Left lung (tissue), 14 donors: ENCODE measurements at places on chromosomes 16 and 17.

DNA sequence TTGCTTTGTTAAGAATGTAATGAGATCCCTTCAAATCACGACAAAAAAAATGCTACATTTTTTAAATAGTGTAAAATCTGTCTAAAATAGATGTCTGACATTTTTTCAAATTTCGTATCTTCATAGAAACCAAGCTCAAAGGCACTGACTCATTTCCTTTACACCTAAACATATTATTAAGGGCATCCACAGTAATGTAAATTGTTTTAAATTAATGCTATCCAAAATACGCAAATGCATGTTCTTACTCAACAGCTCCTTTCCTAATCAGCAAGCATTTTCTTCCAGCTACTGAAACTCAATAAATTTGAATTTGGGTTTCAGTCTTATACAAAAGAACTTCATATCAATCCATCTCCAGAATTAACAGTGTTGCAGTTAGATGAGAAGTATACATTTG is 4.3 kb downstream of the C16orf87 start:
- DNase-seq = no peak

GRCh38 chr17:27346228-27346899 is 52.5 kb downstream of the WSB1 start:
- DNase-seq = no peak

- no peak for DNase-seq
Measured at GRCh38 chr16:30149250-30149930, 26.4 kb upstream of the MAPK3 start.

GRCh38 chr16:69830534-69831211 is 68.5 kb downstream of the WWP2 start:
- no peak for DNase-seq

- no peak for DNase-seq
Measured at GRCh38 chr16:3819746-3820724, 60.5 kb downstream of the CREBBP start.

GRCh38 chr17:14057591-14057990 is 11.7 kb upstream of the COX10 start:
- DNase-seq = no peak

DNA sequence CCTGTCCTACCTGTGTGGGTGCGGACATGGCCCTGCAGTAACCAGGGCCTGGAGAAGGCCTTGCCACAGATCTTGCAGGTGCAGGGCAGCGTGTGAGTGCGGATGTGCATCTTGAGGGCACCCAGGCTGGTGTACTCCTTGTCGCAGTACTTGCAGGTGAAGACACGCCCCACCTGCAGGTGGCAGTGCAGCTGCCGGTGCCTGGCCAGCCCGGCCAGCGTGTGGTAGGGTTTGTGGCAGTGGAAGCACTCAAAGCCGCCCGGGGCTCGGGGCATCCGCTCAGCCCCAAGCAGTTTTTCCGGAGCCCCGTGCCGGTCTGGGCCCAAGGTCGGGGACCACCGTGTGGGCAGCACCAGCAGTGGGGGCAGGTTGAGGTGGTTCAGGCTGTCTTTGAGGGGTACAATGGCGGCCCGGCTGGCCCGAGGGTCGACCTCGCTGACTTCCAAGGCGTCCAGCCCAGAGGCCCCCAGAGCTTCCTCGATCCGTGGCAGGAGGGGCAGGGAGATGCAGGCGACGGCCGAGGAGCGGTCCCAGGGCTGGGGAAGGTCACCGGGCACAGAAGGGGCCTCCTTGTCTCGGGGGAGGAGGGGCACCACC is 5.1 kb downstream of the SNAI3 start:
- peak; percentile 85 for DNase-seq

DNA sequence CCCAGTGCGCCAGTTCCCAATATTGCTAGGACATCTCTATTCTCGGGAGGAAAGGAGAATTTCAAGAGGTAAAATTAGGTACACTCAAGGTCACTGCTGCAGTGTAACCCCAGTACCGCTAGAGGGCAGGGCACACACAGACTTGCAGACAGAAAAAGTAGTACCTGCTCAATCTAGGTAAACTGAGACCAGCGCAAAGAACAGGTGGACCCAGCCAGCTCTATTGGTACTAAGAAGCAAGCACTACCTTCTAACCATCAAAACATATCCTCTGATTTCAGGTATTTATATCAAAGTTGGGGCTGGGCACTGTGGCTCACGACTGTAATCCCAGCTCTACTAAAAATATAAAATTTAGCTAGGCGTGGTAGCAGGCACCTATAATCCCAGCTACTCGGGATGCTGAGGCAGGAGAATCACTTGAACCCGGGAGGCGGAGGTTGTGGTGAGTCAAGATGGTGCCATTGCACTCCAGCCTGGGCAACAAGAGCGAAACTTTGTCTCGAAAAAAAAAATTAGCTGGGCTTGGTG is 3.6 kb upstream of the WDR81 start:
- no peak for DNase-seq

- DNase-seq = no peak
Measured at GRCh38 chr17:51224402-51225262, 35.2 kb downstream of the MBTD1 start.

DNA sequence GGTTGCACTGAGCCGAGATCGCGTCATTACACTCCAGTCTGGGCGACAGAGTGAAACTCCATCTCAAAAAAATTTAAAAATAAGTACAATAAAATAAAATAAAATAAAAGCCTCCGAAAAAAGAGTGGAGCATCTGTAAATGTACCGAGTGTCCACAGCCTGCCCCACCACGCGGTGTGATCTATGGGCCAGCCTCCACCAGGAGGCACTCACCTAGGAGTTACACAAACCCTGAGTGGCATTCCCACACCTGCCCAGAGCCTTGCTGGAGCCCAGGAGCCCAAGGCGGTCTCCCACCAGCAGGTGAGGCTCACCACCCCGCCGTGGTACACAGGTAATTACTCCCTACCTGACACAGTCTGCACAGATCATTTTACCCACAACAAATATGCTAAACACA is 183.2 kb downstream of the ZNF423 start:
- no peak for DNase-seq

DNA sequence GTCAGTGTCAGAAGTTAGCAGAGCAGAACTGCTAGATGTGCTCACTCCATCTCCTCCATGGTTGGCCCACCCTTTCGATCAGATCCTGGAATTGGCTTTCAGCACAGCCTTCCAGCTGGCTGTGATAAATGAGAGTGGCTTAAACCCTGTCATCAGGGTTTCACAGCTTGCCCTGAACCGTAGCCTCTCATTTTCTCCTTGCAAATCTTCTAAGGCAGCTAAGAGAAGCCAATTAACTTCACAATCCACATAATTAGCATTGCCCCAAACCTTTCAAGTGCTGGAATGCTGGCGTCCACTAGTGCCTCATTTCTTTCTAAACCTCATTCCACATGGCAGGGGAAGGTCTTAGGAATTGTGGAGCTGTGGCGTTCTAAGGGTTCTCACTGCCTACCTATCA is 21.7 kb downstream of the MILR1 start:
- no peak for DNase-seq

- DNase-seq = peak; percentile 65
Measured at GRCh38 chr17:45976755-45977505, 22.1 kb upstream of the STH start.

GRCh38 chr16:68285683-68286082 is 21.4 kb downstream of the SLC7A6 start:
- no peak for DNase-seq

GRCh38 chr16:49460786-49461470 is 87.3 kb downstream of the C16orf78 start:
- no peak for DNase-seq

DNA sequence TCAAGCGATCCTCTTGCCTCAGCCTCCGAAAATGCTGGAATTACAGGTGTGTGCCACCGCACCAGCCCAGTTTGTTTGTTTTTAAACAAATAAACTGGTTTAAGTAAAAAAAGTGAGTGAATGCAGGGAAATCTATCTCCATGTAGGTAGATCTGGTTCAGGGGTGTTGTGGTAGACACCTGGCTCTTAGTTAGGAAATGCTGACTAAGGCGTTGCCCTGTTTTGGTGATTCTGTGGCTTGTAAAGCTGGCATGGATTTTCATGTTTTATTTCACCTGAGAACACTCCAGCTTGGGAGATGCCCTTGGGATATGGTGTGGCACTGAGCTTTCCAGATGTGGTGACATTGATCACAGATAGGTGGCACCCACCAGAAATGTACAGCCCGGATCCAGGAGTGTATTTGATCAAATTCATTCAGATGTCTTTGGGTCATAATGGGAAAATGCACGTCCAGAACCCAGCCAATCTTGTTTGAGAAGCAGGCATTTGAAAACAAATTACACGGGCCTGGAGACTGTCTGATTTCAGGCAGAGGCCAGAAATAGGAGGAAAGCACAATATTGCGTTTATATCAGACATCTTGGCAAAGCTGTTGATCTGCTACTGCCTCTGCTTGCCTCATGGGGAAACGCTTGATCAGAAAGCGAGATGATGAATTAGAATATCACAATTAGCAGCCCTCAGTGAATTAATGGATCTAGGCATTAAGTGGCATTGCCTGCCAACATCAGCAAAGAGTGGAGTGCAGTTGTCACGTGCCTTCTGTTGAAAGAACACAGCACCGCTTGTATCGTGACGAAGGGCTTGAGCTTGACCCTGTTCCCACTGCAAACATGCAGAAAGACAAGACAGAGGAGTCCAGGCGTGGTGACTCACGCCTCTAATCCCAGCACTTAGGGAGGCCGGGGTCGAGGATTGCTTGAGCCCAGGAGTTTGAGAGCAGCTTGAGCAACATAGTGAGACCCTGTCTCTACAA is 7.3 kb upstream of the IL34 start:
- no peak for DNase-seq

DNA sequence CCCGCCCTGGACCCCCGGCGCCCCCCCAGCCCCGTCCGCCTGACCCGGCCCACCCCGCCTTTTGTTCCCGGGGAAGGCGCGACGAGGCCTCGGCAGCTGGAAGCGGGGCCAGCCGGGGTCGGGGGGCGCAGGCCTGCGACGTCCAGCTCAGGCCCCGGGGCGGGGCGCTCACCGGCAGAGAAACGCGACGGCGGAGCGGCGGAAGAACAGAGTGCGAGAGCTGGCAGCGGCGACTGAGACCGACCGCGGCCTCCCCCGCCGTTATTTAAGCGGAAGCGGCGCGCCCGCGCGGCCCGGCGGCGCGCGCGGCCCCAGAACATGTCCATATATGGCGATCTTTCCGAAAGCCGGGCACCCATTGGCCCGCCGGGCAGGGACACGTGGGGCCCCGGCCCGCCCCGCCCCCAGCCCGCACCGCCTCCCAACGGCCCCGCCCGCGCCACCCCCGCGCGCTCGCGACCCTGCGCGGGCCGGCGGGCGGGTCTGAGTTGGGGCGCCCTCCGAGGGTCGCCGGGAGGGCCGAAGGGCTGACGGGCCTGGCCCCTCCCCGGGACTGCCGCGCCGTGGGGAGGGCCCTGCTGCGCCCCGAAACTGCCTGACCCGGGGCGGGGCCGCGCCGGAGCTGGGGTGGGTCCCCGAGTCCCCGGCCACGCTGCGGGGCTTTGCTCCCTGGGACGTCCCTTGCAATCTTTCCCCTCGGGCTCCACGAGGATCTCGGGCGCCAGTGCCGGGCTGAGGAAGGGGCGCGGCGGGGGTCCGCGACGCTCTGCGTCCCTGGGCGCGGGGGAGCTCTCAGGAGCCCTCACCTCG is at the start of gene ACTG1:
Gene ACTG1, minus strand, starts transcription at position 238 of the 810 bp plus-strand sequence. CDS start 445 bp downstream, outside the sequence.
- DNase-seq = peak; percentile 93

DNA sequence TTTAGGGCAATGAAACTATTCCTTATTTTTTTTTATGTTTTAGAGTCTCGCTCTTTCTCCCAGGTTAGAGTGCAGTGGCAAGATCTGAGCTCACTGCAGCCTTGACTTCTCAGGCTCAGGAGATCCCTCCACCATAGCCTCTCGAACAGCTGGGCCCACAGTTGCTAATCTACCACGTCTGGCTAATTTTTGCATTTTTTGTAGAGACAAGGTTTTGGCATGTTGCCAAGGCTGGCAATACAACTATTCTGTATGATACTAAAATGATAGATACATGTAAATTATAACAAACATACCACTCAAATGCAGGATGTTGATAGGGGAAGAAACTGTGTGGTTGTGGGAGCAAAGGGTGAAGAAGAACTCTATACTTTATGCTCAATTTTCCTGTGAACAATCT is 401.3 kb downstream of the ZFHX3 start:
- no peak for DNase-seq

- no peak for DNase-seq
Measured at GRCh38 chr17:1038459-1039122, 41.7 kb downstream of the TIMM22 start.

DNA sequence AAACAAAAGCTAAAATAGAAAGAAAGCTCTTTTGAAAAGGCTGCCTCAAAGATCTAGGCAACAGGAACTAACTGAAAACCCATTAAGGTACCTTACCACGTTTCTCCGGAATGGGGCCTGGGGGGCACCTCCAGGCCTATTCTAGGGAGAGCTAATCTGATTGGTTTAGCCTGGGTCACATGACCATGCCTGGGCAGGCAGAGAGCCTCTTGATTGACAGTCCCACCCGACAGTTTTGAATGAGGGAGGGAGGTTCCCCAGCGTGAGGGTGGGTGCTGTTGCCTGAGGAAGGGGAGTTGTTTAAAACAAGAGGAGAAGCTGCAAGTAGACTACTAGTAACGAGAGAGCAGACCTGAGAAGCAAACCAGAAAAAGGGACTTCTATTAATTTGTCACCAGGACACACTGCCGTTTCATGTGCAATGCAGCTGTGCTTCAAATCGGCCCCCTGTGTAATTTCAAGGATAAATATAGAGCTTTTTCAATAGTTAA is 143.4 kb upstream of the HS3ST2 start:
- DNase-seq = no peak

- DNase-seq = no peak
Measured at GRCh38 chr17:74328487-74328886, 2.5 kb downstream of the KIF19 start.

- no peak for DNase-seq
Measured at GRCh38 chr17:69602972-69603371, 188.5 kb downstream of the MAP2K6 start.

DNA sequence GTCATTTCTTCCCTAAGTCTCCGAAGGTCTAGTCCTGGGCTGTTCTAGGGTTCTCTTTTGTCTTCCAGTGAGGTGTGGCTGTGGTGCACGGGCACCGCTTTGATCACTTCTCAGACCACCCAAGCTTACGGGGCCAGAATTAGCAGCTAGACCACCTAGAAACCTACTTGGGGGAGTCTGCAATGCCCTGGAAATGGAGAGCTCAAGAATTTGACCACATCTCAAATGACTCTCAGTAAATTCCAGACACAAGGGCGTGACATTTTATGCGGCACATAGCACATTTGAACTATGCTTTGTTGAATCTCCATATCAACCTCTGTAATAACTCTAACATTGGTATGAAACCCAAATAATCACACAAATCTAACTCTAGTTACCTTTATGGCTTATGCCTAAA is 24.9 kb downstream of the TRIM16 start:
- DNase-seq = no peak

- no peak for DNase-seq
Measured at GRCh38 chr16:81581107-81581506, 136.5 kb downstream of the CMIP start.

GRCh38 chr17:67105213-67105612 is 60.9 kb downstream of the CACNG1 start:
- DNase-seq = no peak
